ENCODE measurements at places on chromosomes 3 and 15. TPM values are rescaled to one million over a fixed set of nuclear protein-coding genes. Genes with fewer than 3 reads are reported as not detected.

Gene ELL3
- 0.44 TPM for total RNA-seq

Gene GOLGA8H
- total RNA-seq: 0.22 TPM

Gene MESP2
- not detected for total RNA-seq

Gene TTLL13
- not detected for total RNA-seq
